ENCODE measurements at places on chromosomes 12 and 14. TPM values are rescaled to one million over a fixed set of nuclear protein-coding genes. Genes with fewer than 3 reads are reported as not detected.

Gene GPR135
- 2.3 TPM for total RNA-seq

Gene PPP1CC
- 107 TPM for total RNA-seq

Gene PLEKHD1
- not detected for total RNA-seq

Gene PLA2G1B
- not detected for total RNA-seq

Gene HRK
- total RNA-seq = not detected

Gene SPRYD4
- total RNA-seq = 2.9 TPM

Gene PSEN1
- 46.2 TPM for total RNA-seq

Gene FLRT2
- total RNA-seq = 59.2 TPM

Gene KRT80
- total RNA-seq = 2.6 TPM

Gene SCARB1
- 37.0 TPM for total RNA-seq

DNA sequence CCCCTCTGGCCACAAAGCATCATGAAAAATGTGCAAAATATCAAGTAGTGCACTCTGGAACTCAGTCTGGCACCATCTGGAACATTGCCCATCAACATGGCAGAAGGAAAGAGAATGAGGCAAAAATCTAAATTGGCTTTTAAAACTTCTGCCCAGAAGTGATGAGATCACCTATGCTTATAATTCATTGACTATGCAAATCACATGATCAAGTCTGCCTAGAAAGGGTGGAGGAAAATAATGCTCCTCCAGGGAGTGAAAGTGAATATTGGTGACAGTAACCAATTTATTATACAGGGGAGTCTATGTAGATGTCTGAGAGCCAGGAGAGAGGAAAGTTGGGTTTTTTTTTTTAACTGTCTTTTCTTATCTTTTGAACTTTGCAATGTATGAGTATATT lies 73.3 kb upstream of the HIF1A start:
- no peak for DNase-seq
- H3K4me3 ChIP-seq = no peak overlapping the region
- no peak overlapping the region for H3K27ac ChIP-seq

GRCh38 chr14:105152794-105153241 lies 15.8 kb downstream of the JAG2 start:
- no peak overlapping the region for H3K27ac ChIP-seq
- no peaks in the 10 kb centered on the region for H3K36me3 ChIP-seq
- no peak overlapping the region for H3K4me3 ChIP-seq
- H3K4me1 ChIP-seq = no peaks in the 10 kb centered on the region
- peaks cover 8% of the 10 kb centered on the region for H3K27me3 ChIP-seq
- DNase-seq = no peak

- no peak overlapping the region for H3K27ac ChIP-seq
- H3K27me3 ChIP-seq = no peaks in the 10 kb centered on the region
- no peak for DNase-seq
- no peaks in the 10 kb centered on the region for H3K36me3 ChIP-seq
- H3K4me1 ChIP-seq = peaks cover 13% of the 10 kb centered on the region
These were observed 84.1 kb downstream of the CACNA1C start for GRCh38 chr12:2136901-2137300.

- no peak for DNase-seq
- no peaks in the 10 kb centered on the region for H3K36me3 ChIP-seq
- H3K27me3 ChIP-seq = no peaks in the 10 kb centered on the region
- H3K4me3 ChIP-seq = no peak overlapping the region
- H3K4me1 ChIP-seq = peaks cover 21% of the 10 kb centered on the region
These were observed 143.2 kb downstream of the SYNE2 start for GRCh38 chr14:63996016-63996415.

DNA sequence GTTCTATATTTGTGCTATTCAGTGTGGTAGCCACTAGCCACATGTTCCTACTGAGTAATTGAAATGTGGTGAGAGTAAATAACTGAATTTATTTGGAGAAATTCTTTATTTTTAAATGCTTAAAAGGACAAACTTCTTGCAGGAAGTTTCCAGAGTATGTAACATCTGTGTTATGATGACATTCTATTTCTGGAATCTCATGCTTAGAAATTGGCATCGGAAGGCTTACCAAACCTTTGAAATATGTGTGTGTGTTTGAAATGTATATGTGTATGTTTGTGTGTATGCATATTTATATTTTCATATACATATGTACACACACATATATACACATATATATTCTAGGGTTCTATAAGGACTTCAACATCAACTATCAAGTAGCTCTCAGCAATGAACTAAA lies 12.4 kb upstream of the WSCD2 start:
- peaks cover 5% of the 10 kb centered on the region for H3K27me3 ChIP-seq
- DNase-seq = no peak
- no peaks in the 10 kb centered on the region for H3K4me1 ChIP-seq
- H3K36me3 ChIP-seq = no peaks in the 10 kb centered on the region
- no peak overlapping the region for H3K4me3 ChIP-seq
- H3K27ac ChIP-seq = no peak overlapping the region

DNA sequence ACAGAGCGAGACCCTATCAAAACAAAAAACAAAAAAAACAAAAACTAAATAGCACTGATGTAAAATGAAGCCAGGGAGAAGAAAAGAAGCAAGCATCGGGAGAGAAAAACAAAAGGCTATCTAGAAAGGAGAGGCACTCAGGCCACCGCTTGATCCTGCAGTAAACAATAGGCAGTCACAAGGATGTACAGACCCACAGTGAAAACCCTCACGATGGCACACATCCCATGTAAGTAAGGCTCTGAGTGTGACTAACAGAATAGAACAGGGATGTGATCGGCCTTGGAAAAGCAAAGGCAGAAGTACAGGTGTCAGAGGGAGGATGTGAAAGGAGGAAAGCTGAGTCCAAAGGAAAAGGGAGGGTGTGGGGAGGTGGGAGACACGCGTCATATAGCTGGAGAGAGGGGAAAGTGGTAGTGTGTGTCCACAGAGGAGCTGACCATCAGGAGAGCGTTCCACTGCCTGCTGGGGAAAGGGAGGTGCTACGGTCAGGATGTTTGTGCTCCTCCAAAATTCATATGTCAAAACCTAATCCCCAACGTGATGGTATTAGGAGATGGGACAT lies 31.5 kb downstream of the CAMKK2 start:
- H3K36me3 ChIP-seq = peaks cover 30% of the 10 kb centered on the region
- DNase-seq = no peak
- no peaks in the 10 kb centered on the region for H3K4me1 ChIP-seq

GRCh38 chr12:95195122-95195521 lies 22.1 kb downstream of the FGD6 start:
- H3K4me1 ChIP-seq = peaks cover 2% of the 10 kb centered on the region
- no peak overlapping the region for H3K4me3 ChIP-seq
- no peak overlapping the region for H3K27ac ChIP-seq
- H3K27me3 ChIP-seq = no peaks in the 10 kb centered on the region
- peaks cover 9% of the 10 kb centered on the region for H3K36me3 ChIP-seq

GRCh38 chr14:106657460-106657859 lies 1131.1 kb downstream of the TMEM121 start:
- H3K27ac ChIP-seq = no peak overlapping the region
- DNase-seq = no peak
- no peaks in the 10 kb centered on the region for H3K27me3 ChIP-seq
- H3K4me3 ChIP-seq = no peak overlapping the region

DNA sequence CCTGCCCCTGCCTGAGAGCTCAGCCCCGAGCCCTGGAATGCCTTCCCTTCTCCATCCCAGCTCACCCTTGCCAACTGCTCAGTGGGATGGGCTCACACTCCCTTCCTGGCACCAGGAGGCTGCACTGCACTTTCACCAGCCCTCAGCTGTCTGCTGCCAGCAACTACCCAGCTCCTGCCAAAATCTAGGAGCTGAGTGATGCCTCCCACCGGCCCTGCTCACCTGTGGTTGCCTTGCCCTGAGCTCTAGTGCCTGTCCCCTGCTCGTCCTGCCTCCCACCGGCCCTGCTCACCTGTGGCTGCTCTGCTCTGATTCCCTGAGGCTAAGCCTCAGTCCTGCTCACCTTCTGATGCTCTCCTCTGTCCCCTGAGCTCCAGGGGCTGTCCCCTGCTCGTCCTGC lies 119.8 kb downstream of the TMEM121 start:
- H3K36me3 ChIP-seq = no peaks in the 10 kb centered on the region
- H3K27me3 ChIP-seq = peaks cover 4% of the 10 kb centered on the region
- H3K27ac ChIP-seq = no peak overlapping the region
- H3K4me1 ChIP-seq = no peaks in the 10 kb centered on the region

DNA sequence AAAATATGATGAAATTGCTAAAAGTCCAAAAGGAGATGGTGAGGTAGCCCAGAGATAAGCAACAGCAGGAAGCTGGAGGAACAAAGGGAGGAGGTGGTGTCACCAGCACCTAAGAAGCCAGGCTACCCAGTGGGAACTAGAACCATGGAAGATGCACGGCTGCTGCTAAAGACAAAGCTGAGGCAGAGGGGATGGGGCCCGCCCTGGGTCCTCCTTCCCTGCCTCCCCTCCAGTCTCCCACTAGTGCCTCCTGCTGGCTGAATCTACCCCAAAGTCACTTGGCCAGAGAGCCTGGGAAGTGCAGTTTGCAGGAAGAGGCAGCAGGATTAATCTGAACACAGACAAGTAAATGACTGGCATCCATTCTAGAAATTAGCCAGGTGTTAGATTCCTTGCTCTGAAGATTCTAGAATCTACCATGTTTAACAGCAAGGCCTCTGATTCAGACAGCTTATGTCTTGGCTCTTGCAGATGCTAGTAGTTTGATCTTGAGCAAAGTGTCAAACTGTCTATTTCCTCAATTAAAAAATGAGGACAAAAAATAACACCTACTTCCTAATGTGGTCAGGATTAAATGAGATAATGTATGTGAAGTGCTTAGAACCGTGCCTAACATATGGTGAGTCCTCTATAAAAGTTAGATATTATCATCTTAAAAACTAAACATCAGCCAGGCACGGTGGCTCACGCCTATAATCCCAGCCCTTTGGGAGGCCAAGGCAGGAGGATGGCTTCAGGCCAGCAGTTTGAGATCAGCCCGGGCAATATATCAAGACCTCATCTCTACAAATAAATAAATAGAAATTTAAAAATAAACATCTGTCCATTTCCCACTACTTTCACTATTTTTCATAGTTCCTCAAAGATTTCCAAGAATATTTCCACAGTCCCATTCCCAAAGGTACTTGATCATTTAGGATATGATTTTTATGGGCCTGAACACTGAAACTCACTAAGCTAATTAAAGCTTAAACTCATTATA lies 5.8 kb upstream of the LRP10 start:
- H3K27ac ChIP-seq = no peak overlapping the region
- H3K27me3 ChIP-seq = peaks cover 2% of the 10 kb centered on the region
- DNase-seq = no peak
- peaks cover 5% of the 10 kb centered on the region for H3K36me3 ChIP-seq
- H3K4me1 ChIP-seq = peaks cover 13% of the 10 kb centered on the region
- H3K4me3 ChIP-seq = no peak overlapping the region

- H3K36me3 ChIP-seq = peaks cover 40% of the 10 kb centered on the region
- no peak for DNase-seq
- H3K27me3 ChIP-seq = no peaks in the 10 kb centered on the region
- H3K4me3 ChIP-seq = no peak overlapping the region
- H3K27ac ChIP-seq = no peak overlapping the region
These were observed 26.9 kb downstream of the FBXW8 start for GRCh38 chr12:116937640-116938039.

- H3K27ac ChIP-seq = no peak overlapping the region
- DNase-seq = peak; percentile 33
- peaks cover 4% of the 10 kb centered on the region for H3K27me3 ChIP-seq
- no peak overlapping the region for H3K4me3 ChIP-seq
These were observed 202.3 kb upstream of the SLC16A7 start for GRCh38 chr12:59393506-59393905.

DNA sequence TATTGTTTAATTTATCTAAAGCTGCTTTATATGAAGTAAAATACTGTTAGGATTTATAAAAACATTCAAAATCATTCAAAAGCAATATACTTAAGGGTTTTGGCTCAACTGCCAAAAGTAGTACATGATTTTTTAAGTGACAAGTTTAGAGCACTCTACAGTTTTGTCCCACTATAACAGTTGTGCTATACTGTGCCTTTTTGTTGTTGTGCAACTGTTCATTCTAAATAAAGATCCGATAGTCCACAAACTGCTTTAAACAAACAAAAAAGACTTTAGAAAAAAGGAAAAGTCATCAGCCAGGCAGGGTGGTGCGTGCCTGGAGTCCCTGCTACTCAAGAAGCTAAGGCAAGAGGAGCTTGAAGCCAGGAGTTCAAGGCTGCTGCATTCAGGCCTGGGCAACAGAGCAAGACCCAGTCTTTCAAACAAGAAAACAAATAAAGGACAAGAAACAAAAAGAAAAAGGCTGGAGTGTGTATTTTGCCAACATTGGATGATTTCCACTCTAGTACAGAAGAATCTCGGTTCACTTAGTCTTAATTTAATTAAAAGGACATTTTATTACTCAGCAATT lies 7.3 kb downstream of the C2CD5 start:
- H3K27ac ChIP-seq = no peak overlapping the region
- H3K27me3 ChIP-seq = no peaks in the 10 kb centered on the region
- no peak overlapping the region for H3K4me3 ChIP-seq
- H3K4me1 ChIP-seq = peaks cover 25% of the 10 kb centered on the region
- no peak for DNase-seq
- peaks cover 40% of the 10 kb centered on the region for H3K36me3 ChIP-seq

DNA sequence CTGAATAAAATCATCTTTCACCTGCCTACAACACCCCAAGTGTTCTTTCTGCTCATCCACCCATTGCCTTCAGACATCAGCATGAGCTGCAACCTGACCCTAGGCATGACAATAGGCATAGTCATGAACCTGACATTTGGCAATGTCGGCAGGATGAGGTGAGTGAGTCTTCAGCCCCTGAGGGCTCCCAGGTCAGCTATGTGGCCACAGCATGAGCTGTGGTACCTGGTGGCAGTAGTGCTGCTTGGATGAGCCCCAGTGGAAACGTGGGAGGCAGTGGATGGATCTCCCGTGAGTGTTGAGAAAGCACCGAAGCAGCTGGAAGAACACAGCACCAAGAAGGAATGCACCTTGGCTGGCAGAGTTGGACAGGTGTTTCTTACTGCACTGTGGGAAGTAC lies 334.8 kb upstream of the FAR2 start:
- H3K4me3 ChIP-seq = no peak overlapping the region
- H3K4me1 ChIP-seq = no peaks in the 10 kb centered on the region
- DNase-seq = no peak
- no peak overlapping the region for H3K27ac ChIP-seq
- H3K27me3 ChIP-seq = peaks cover 2% of the 10 kb centered on the region

- no peak for DNase-seq
- H3K27ac ChIP-seq = peak overlapping the region; percentile 94
- no peaks in the 10 kb centered on the region for H3K27me3 ChIP-seq
These were observed 1.0 kb downstream of the SOCS4 start for GRCh38 chr14:55028066-55028465.

GRCh38 chr12:98319716-98320425 lies 195.5 kb upstream of the TMPO start:
- no peak overlapping the region for H3K4me3 ChIP-seq
- DNase-seq = no peak
- no peaks in the 10 kb centered on the region for H3K27me3 ChIP-seq
- H3K36me3 ChIP-seq = no peaks in the 10 kb centered on the region

DNA sequence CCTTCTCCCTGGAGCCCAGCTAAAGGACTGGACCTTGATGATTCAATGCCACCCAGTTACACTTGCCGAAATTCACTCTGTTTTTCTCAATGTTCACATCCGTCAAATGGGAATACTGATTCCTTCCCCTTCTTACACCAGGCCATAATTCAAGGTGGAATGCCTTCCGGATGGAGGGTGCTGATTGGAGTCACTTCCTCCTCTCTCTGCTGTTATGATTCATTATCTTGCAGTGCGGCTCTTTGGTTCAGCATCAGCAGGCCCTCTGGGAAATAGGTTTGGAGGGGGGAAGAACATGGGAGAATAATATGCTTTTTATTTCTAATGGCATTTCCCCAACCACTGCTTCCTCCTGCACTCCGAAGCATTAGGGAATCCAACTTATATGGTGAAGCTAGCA lies 390.6 kb upstream of the TBX3 start:
- peaks cover 8% of the 10 kb centered on the region for H3K4me1 ChIP-seq
- H3K27me3 ChIP-seq = 0 out of 2 replicates have a peak, but pooled peaks cover 5% of the 10 kb centered on the region
- H3K36me3 ChIP-seq = peaks cover 4% of the 10 kb centered on the region
- H3K4me3 ChIP-seq = no peak overlapping the region
- no peak overlapping the region for H3K27ac ChIP-seq

- no peak for DNase-seq
- 0 out of 2 replicates have a peak, but pooled peaks cover 6% of the 10 kb centered on the region for H3K36me3 ChIP-seq
These were observed 55.3 kb downstream of the DACT1 start for GRCh38 chr14:58693048-58693447.
